Kidney tubule cell (primary cell): ENCODE measurements at places on chromosomes 2 and 18.

- no peak for DNase-seq
These were observed 48.6 kb downstream of the LINC00305 start for GRCh38 chr18:64100116-64100922.

DNA sequence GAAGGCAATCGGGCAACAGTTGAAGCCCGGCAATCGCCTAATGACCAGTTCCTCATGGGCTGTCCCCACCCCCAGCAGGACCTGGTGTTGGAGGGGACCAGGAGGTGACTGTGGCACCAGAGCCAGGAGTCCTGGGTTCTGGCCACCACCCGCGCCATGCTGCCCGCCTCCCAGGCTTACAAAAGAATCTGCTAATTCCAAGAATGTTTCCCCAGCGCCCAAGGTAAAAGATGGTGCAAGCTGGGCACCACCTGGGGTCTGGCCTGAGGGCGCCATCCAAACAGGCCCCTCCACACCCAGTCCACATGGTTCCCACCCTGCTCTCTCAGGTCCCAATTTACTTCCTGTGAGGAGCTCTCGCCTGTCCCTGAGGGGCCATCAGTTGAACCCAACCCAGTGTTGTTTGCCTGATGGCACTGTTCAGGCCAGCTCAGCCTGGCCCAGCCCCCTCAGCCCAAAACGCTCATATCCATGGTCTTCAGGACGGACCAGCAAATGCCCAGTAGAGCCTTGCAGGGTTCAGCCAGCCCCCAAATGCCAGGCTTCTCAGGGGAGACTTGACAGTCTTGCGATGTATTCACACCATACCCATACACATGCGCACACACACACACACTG lies 5.1 kb downstream of the SDC1 start:
- no peak for DNase-seq

DNA sequence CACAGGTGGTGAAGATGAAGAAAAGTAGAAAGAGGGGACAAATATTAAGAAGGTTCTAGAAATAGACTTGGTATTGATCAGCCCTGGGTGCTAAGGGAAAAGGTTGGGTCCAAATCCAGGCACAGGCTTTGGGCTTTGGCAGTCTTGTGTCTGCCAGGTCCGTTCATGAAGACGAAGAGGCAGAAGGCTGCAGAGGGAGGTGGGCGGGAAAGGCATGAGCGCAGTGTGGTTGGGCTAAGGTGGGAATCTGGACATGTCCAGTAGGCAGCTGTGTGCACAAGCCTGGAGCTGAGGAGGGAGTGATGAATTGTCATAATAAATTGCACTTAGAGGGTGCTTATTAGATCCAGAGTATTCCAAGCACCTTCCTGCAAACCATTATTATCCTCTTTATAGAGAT lies 105.7 kb upstream of the TEX51 start:
- DNase-seq: no peak

- DNase-seq: peak; percentile 50
These were observed 65.9 kb downstream of the CAB39 start for GRCh38 chr2:230778350-230779063.

GRCh38 chr2:235444101-235444597 lies 49.7 kb upstream of the AGAP1 start:
- peak; percentile 91 for DNase-seq

DNA sequence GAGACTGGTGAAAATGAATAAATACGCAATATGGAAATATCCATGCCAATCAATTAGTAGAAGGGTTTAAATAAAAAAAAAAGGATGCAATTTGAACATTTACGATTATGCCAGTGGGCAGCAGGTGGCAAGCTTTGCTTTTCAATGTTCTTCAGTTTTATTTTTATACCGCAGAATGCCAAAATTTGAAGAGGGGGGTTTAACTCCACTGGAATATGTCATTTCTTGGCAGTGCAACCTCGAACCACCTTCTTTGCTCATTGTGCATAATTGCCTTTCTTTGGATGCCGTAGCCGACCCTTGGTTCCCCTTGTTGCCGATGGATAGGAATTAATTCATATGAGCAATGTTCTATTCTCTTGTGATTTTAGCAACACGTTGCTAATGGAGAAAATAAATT lies 88.0 kb downstream of the LTBP1 start:
- DNase-seq: peak; percentile 22

GRCh38 chr2:46202987-46203386 lies 94.2 kb upstream of the EPAS1 start:
- DNase-seq: no peak

GRCh38 chr18:73752546-73752945 lies 395.1 kb downstream of the FBXO15 start:
- DNase-seq: peak; percentile 78

- DNase-seq: no peak
These were observed 166.7 kb downstream of the NRXN1 start for GRCh38 chr2:50865235-50865634.

DNA sequence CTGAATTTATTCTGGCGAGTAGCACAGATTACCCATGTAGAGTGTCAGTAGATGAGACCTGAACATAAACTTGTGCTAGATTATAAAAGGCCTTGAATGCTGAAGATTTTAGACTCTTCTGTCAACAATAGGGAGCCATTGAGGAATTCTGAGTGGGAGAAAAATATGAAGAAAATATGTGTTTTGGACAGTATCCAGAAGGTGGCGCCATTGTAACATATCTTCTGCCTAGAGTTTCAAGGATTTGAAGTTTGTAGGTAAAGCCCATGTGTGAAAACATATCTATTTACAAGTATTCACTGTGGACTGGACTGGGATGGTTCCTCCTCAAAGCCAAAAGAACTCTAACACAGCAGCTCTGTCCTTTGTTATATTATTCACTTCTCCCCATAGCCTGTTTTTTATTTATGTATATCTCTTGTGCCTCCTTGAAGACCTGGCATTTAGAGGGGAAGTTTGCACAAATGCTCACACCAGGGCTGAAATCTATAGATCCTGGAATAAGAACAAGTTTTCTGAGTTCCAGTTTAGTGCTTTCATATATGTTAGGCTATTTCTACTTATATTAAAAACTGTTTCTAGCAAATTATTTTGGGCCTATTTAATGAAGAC lies 124.9 kb downstream of the RDH14 start:
- peak; percentile 67 for DNase-seq

DNA sequence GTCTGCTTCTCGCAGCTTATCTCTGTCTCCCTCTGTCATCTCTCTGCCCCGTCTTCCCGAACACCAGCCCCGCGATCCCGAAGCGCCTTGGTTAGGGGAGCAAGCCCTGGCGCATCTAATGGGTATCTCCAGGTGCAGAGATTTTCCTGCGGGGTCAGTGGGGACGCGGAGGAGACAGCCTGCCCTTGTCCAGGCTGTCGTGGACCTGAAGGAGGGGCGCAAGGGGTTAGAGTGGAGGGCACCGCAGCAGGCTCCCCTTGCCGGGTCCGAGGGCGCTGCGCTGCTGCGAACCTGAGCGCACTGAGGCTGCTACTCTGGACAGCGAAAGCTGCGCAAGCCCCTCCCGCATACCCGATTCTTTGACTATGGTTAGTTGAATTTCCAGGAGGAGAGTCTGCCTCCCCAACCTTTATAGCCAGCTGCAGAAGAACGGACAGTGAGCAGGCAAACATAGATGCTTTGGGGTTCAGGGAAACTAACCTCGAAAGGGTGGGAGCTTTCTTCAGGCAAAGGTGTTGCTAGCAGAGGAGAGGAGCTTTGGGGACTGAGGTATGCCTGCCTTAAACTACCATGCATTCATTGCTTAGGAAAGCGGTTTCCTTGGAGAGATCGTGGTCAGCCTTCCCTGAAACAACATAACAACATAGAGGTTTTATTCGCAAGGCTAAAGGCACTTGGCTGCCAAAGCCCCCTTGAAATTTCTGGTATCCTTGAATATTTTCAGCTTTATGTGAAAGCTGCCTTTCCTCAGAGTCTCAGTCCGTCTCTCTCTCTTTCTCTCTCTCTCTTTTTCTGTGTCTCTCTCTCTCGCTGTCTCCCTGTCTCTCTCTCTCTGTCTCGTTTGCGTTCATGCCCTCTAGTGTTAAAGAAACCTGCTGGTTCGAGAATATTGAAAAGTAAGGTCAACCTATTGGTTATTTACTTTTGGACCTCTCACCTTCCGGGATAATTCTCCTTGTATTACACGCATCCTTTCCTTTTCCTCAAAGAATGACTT lies 1.6 kb downstream of the GALNT13 start:
- peak; percentile 2 for DNase-seq

GRCh38 chr18:13559754-13560153 lies 166.6 kb downstream of the FAM210A start:
- DNase-seq: no peak

DNA sequence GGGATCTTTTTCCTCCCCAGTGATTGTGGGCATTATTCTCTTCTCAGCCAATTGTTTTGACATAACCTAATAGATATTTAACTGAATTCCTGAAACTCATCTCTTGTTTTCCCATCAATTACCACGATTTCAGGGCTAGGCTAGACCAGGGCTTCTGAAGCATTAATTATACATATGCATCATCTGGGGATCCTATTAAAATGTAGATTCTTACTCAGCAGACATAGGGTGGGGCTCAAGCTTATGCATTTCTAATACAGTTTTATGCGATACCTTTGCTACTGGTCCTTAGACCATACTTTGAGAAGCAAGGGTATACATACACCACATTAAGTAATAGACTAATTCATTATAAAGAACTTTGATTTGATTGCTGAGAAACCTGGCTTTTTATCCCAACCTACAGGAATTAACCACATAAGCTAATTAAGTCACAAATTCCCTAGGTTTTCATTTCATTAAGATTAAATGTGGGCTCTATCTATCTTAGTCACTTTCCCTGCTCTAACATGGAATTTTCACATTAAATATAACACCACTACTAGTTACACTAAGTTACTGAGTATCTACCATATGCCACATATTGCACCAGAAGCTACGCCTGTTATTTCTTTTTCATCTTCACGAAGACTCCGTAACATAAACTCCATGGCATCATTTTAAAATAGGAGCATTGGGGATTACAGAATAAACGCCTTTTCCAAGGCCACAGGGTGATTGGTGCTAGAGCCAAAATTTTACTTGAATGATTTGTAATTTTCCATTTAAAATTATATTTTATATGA lies 417.5 kb downstream of the DPP10 start:
- no peak for DNase-seq

DNA sequence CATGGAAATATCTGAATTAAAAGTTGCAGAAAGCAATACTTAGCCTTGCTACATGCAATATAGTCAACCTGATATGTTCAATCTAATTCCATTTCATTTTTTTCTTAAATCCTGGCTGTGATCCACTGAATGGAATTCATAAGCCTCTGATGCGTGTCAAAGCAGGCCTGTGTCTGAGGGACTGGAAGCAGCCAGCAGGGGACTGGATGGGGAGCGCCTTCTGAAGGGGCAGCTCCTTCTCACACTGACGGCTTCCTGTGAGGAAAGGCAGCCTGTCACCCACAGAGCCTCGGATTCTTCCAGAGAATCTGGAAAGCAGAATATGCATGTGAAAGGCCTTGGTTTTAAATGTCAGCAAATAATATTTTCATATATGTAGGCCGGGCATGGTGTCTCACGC lies 73.5 kb downstream of the KCNF1 start:
- DNase-seq: no peak

GRCh38 chr2:165697748-165698443 lies 96.2 kb downstream of the GALNT3 start:
- no peak for DNase-seq

DNA sequence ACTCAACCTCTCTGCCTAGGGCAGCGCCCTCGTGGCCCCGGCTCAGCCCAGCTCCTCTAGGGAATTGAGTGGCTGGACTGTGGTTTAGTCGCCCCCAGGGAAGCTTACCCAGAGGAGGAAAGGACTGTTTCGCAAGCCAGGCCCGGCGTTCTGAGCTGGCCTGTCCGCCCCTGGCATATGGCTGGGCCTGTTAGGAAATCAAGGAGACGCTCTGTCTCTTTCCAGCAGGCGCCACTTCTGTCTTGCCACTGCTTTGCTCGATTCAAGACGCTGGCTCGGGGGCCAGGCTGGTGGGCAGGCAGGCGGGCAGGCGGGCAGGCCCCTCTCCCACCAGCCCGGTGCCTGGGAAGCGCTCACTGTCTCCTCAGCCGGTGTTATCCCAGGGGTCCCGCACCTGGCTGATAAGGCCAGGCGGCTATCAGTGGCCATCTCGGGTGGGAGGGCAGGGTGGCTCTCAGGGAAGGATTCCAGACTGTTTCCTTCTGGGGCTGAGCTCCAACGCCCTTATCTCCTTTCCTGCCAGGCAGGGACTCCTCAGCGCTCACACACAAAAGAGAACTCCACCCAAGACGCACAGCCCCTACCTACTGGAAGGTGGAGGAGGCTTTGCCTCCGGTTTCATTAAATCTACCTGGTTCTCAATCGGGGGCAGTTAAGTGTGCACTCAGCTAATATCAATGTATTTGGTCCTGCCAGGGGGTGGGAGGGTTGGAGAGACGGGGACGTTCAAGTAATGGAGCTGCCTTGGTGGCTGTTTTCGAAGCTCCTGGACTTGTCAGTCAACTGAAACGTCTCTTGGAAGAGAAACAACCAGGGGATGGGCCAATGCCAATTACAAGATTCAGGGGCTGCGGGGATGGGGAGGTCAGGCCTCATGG lies 109.1 kb downstream of the SMAD7 start:
- DNase-seq: no peak

DNA sequence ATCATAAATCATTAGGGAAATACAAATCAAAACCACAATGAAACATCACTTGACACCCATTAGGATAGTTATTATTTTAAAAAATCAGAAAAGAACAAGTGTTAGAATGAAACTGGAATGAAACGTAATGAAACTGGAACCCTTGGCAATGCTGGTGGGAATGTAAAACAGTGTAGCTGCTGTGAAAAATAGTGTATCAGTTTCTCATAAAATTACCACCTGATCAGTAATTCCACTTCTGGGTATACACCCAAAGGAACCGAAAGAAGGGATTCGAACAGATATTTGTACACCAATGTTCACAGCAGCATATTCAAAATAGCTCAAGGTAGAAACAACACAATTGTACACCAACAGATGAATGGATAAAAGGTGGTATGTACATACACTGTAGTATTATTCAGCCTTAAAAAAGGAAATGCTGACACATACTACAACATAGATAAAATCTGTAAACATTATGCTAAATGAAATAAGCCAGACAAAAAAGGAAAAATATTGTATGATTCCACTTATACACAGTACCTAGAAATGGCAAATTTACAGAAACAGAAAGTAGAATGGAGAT lies 27.0 kb downstream of the ROCK1 start:
- DNase-seq: no peak

- DNase-seq: no peak
These were observed 19.1 kb upstream of the MC4R start for GRCh38 chr18:60391571-60392226.
